ENCODE measurements at places on chromosomes 2 and 18. TPM values are rescaled to one million over a fixed set of nuclear protein-coding genes. Genes with fewer than 3 reads are reported as not detected.

DNA sequence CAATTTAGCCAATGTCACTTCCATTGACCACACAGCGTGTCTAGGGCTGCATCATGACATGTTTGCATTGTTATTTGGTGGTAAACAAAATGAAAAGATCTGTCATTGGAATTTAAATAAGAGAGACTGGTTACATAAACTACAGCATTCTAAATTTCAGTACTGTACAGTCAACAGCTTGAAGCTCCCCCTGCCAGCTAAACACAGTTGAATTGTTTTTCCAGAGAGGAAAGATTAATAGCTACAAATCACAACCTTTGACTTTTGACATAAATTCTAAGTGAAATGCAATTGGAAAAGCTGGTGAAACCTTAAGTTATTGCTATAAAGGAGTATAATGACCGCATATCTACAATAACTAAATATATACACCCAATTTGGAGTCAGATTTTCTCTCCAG lies 1600.0 kb upstream of the ACVR2A start:
- DNase-seq: no peak

- DNase-seq: no peak
Measured at GRCh38 chr2:226151157-226151556, 648.5 kb downstream of the IRS1 start.

- no peak for DNase-seq
Measured at GRCh38 chr2:16280081-16280480, 339.7 kb downstream of the MYCN start.

GRCh38 chr2:212052412-212053159 lies 486.0 kb downstream of the ERBB4 start:
- peak; percentile 38 for DNase-seq

- no peak for DNase-seq
Measured at GRCh38 chr2:146981921-146982320, 862.9 kb upstream of the ACVR2A start.

DNA sequence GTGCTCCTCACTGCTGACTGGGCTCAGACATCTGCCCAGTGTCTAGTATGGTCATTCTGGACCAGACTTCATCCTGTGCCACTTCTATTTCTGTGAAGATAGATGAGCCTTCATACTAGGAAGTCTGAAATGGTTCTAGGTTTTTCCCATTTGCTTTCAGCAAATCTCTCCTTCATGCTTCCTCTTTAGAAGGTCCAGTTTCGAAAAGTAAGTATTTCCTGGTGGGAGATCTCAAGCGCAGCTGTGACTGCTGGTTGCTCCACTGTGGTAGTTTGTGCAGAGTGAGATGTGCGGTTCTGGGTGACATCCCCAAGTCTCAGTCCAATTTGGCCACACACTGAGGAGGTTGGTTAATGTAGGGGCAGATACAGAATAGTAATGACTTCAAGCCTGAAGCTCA lies 14.4 kb downstream of the IL36B start:
- DNase-seq: no peak

Gene COPS9
- 322 TPM for polyA plus RNA-seq

GRCh38 chr18:35334212-35334611 lies 10.0 kb downstream of the ZNF24 start:
- no peak for DNase-seq

- DNase-seq: no peak
Measured at GRCh38 chr2:55045780-55046179, 4.5 kb downstream of the RTN4 start.

- DNase-seq: no peak
Measured at GRCh38 chr18:24942144-24942543, 409.8 kb downstream of the ZNF521 start.

Gene CCDC85A
- not detected for polyA plus RNA-seq

- no peak for DNase-seq
Measured at GRCh38 chr2:41697389-41697788, 350.4 kb upstream of the PKDCC start.

GRCh38 chr2:219246559-219246958 lies 1.3 kb downstream of the STK16 start:
- DNase-seq: no peak

DNA sequence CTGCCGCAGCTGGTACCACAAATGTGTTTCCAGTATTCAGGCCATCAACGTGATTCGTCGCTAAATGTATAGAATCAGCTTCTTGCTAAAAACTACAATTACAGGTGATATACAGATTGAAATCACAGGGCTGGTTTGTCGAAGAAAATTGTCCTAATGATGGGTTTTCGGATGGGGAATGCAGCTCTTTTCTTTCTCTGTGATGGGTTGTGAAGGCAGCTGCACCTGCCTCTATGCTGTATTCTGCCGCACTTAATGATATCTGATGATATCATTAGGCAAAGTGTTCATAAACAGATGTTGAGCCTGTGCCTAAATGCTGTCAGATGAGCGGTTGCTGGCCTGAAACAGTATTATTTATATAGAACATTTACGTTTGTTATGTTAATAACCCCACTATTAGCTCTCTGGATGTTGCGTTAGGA lies 218.1 kb downstream of the ARHGAP15 start:
- DNase-seq: no peak

DNA sequence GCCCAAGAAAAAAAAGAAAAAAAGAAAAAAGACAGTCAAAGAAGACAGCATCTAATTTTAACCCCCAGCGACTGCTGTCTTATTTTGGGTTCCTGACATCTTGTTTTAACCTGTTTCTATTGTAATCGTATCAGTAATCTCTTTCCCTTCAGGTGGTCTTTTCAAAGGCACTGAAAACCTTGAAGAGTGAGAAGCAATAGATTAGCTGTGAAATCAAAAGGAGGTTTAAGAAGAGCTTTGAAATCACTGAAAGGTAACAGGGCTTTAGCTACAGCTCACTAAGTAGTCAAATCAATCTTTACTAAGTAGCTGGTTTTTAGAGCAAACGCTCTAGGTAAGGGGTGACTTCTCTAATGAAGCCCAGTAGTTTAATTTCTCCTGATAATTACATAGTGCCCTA lies 5.4 kb upstream of the TANC1 start:
- DNase-seq: no peak

Measured in AG04450 (cell line).